ENCODE measurements at places on chromosomes 4 and X. TPM values are rescaled to one million over a fixed set of nuclear protein-coding genes. Genes with fewer than 3 reads are reported as not detected.

Gene NUP62CL
- total RNA-seq, result 0.43 TPM

- no peak overlapping the region for H3K4me3 ChIP-seq
- H3K4me1 ChIP-seq, result no peaks in the 10 kb centered on the region
- H3K27ac ChIP-seq, result no peak overlapping the region
- no peaks in the 10 kb centered on the region for H3K36me3 ChIP-seq
- no peaks in the 10 kb centered on the region for H3K27me3 ChIP-seq
These were observed 350.9 kb downstream of the MID1IP1 start for GRCh38 chrX:39152106-39152649.

Gene TRAPPC11
- total RNA-seq, result 15.0 TPM

Gene PDE6B
- total RNA-seq, result 1.9 TPM

Gene CSAG1
- not detected for total RNA-seq

- no peaks in the 10 kb centered on the region for H3K27me3 ChIP-seq
- H3K4me3 ChIP-seq, result no peak overlapping the region
- H3K4me1 ChIP-seq, result no peaks in the 10 kb centered on the region
These were observed 38.8 kb upstream of the UGDH start for GRCh38 chr4:39565878-39566600.
